ENCODE measurements at places on chromosomes 6 and 20. TPM values are rescaled to one million over a fixed set of nuclear protein-coding genes. Genes with fewer than 3 reads are reported as not detected.

DNA sequence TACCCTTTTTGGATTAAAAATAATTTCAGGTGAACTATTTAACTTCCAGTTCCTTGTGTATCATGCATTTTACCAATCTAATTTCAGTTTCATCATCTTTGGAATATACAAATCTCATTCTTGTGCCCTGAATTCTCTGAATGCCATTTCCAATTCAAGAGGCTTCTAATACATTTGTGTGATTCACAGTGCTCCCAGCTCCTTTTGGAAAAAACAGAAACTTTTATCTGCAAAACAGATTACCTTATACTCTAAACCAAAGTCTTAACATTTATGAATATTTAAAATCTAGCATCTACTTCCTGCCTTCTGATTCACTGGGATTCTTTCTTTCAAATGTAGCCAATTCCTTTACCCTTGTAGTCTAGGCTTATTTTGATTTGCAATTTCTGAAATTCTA lies 11.1 kb upstream of the PEX7 start:
- DNase-seq = no peak

GRCh38 chr6:10793695-10794094 lies 44.6 kb downstream of the MAK start:
- no peak for DNase-seq

DNA sequence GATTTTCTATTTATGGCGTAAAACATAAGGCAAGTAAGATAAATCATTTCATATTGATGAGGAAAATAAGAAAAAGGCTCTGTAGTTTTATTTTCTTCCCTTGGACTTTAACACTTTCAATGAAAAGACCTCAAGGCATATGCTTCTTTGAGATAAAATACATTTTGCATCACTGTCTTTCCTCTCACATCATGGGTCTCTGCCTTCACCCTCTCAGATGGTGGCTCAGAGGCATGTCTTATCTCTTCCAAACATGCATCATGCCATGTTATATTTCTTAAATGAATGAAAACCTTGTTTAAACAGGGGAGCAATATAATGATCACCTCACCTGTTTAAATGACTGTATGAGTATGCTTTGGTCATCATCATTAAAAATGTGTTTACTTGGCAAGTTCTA lies 59.3 kb downstream of the PRL start:
- no peak for DNase-seq

DNA sequence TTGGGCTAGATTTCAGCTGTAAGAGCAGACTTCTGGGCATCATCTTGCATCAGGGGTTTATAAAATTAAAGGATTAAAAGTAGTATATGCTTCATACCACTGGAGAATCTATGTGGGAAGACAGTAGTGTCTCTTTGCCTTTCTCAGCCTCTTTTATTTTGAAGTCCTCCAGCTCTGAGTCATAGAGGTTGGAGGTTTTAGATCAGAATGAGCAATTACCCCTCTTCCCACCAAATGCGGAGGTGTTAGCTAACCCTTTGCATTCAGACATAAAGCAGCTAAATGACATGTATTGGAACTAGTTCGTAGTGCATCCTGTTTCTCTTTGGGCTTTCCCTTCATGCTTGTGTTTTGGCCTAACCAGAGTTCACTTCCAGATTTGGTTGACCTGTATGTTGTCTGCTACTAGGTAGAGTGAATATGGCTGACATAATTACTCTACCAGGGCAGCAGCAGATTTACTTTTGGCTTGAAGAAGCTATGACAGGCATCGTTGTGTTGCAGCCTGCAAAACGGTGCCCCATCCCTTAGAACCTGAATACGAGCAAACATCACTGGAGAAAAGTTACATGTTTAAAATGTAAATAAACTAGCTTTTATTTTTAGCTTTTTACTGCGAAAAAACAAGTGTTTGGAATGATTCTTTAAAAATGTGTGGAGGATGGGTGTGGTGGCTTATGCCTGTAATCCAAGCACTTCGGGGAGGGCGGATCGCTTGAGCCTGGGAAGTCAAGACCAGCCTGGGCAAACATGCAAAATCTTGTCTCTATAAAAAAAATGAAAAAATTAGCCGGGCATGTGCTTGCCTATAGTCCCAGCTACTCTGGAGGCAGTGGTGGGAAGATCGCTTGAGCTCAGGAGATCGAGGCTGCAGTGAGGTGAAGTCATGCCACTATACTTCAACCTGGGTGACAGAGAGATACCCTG lies 82.2 kb downstream of the MYO6 start:
- no peak for DNase-seq

WFDC2 gene
- 1.6 TPM for polyA plus RNA-seq

ANKS1A gene
- polyA plus RNA-seq = 21.1 TPM
